Renal pelvis (tissue), 12 donors: ENCODE measurements at places on chromosomes 7 and 10.

- DNase-seq, result no peak
These were observed 20.7 kb downstream of the LHPP start for GRCh38 chr10:124482236-124482800.

DNA sequence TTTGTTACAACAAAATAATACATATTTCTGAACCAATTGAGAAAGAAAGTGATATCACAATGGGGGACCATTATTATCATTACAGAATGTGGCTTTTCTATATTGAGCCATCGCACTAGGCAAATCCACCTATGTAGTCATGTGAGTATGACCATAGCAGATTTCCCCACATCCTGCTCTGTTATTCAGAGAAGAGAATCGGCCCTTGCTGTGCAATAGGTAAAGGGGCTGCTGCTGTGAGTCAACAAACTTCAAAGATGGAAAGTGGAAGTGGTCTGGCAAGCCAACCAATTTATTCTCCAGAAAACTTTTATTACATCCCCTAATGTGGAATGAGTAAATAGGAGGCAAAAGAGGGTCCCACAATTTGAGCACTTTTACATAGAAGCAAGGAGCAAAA lies 573.4 kb downstream of the ETV1 start:
- no peak for DNase-seq

- DNase-seq, result no peak
These were observed 37.8 kb upstream of the CHST15 start for GRCh38 chr10:124131172-124131571.

- DNase-seq, result no peak
These were observed 3.7 kb upstream of the TCTN3 start for GRCh38 chr10:95697429-95697828.

DNA sequence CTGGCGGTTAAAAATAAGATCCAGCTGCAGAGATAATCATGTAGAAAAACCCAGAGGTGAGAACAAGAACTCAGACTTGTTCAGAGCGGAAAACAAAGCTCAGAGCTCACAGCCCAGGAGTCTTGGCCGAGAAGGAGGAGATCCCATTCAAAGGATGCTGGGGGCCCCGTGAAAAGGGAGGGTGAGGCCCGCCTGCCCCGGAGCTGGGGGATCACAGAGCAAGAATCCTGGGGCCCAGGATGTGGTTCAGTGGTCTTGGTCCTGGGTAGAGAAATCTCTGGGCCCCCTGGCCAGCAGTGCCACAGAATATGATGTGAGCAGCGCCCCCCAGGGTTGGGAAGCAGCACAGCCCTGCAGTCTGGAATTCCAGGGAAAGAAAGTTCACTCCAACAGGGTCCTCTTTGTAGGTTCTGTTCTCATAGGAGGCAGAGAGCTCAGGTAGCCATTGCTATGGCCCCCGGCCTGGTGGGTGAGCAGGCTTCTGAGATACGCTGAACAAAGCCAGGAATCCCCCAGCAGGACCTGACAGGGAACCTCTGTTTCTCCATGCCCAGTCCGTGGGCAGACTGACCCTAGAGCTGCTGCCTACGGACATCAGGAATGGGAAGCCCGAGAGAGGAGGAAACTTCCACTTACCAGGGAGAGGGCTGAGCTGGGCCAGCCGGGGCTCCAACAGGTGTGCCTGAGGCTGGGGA lies 77.7 kb upstream of the GNA12 start:
- no peak for DNase-seq

DNA sequence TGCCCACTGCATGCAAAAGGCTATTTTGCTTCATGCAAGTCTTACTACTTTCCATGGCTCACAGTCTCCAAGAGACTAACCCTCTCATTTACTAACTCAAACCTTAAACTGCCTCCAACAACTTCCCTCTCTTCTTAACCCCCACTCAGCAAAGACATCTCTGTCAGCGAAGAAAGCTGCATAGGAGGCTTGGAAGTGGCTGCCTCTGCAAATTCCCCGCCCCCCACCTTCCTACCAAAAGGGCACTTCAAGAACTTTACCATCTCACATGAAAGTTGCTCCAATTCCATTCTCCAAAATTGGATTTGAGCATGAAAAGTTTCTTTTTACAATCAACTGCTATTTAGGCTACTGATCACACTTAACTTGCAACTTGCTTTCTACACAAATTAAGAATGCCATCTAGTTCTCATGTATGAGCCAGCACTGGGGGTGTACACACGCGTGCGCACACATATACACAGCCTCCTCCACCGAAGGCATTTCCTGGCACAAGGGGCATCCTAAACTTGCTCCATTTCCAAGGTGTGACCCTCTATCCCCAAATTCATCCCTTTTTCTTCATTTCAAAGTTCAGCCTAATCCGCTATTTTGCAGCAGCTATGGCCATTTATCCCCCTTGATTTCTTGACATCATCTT lies 1.8 kb downstream of the CCDC6 start:
- DNase-seq, result no peak

DNA sequence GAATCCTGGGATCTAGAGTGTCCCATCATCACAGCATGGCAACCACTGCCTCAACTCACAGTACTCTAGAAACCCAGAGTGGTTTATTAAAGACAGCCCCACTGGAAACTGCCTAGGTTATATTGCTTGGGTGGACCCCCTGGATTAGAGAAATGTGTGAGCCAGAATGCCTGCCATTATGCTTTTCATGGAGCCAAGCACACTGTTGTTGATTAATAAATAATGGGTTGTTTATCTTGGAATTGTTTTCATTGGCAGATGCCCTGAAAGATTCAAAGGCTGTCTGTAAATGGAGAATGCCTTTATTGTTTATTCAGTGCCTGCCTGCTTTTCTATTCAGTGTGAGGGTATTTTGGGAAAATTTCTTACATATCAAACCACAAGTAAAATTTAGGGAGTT lies 52.1 kb downstream of the GNAI1 start:
- DNase-seq, result no peak

DNA sequence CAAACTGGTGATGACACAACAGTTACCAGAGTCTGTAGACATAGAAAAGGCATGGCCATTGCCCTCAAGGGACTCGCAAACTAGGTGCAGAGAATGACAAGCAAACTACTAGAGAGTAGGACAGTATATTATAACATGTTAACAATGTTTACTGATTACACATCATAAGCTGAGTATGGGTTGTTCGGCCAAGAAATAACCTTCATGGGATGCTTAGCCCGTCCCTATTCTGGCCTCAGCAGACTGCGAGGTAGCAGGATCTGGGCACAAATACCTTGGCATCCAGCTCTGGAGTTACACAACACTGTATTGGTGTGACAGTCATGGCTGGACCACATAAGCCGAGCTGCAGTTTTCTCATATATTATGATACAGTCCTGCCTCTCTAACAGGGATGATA lies 51.4 kb downstream of the ABCB4 start:
- no peak for DNase-seq

DNA sequence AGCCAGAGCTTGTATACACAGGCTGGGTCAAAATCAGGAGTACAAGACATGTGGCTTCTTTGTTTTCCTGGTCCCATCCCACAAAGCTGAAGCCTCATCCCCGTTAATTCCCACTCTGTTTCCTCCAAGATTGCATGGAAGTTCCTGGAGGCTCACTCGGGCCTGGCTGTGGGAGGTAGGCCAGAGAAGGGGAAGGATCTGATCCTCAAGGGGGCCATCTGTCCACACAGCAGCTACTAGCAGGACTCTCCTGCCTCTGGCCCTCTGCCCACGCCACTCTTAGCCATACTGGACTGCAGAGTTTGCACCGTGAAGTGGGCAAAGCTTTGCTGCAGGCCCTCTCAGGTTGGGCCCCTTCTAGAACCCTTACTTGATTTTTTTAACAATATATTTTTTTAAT lies 160.6 kb downstream of the FGFR2 start:
- no peak for DNase-seq

DNA sequence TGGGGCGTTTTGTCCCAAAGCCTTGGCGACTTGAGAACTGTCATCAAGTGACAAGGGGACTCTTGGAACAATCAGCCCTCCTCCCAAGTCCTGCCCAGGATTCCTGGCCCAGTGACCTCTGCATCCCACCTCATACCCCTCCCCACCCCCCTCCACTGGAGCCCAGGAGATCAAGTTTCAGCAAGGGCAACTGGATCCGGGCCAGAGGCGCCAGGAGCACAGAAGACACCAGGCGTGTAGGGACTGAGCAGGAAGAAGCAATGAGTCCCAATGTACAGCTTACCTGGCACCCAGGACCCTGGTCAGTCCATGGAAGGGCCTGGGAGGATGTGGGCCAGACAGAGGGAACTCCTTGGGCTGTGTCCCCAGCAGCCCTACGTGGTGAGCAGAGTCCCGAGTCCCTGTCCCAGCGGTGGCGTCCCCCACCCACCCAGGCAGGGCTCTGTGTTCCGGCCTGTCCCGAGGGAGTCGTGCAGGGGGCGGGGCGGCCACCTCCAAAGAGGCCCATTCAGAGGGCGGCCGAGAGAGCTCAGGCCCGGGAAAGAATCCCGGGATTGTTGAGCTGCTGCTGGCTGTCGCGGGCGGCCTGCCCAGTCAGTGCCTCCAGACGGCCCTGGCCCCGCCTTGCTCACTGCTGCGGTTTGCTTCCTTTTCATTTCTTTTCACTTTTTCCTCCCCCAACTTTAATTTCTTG lies 254.1 kb downstream of the TNS3 start:
- DNase-seq, result peak; percentile 81

DNA sequence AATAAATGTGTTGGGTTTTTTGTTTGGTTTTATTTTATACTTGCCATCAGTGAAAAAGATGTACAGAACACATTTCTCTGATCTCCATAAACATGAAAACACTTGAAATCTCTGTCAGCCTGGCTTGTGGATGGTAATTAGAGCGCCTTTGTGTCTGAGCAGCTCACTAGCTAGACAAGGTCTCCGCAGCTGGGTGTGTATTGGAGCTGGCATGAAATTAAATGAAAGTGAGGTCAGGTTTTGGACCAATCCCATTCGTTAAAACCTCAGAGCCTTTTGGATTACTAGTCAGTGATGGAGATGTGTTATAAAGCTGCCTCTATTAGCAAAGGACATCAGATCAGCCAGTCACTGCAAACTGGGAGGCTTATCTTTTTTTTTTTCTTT lies 2.7 kb downstream of the FRAT1 start:
- no peak for DNase-seq

DNA sequence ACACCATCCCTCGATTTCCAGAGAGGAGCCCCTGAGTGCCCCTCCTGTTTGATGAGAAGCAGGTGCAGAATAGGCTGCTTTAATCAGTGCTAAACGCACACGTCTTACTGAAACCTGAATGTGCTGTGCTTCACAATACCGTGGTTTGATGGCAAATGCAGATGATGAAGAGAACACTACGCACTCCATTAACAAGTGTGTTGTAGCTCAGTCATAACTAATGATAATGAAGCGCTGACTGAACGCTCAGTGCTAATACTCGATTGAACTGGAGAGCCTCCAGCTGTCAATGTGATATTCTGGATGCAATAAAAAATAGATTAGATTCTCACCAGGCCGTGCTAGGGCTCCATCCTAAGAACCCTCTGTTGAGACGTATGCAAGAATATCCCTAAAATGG lies 279.7 kb upstream of the PLPP4 start:
- no peak for DNase-seq

DNA sequence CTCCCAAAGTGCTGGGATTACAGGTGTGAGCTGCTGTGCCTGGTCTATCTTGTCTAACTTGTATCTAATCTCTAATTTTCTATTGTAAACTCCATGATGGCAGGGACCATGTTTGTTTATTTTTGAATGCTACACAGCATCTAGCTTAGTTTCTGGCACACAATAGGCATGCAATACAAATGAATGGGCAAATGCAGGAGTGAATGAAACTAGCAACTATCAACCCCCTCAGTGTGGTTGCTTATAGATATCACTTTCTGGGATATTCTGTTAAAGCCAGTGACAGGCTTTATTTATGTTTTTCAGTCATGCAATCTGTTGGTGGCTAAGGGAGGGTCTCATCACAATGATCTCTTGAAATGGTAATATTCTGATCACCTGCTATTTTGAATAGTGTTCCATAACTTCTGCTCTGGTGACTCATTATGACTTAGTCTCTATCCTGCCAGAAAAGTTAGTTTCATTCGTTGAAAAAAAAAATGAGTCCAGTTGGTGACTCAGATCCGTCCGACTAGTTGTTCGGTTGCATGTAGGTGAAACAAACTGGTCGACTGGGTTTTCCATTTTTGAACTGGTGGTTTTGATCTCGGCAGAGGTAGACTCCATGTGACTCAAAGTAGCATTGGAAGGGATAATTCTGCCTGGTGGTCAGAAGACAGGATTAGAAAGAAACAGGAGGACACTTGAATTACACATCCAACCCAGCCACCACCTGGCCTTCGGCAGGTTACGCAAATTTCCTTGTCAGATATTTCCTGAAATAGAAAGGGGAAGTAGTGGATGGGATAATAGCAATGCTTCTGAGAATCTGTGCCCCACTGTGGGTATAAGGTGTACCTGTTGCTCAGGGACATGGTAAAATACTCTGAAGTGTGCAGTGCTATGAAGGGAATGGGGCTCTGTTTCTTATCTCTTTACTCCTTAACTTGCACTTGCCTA lies 76.8 kb downstream of the GATA3 start:
- DNase-seq, result no peak

DNA sequence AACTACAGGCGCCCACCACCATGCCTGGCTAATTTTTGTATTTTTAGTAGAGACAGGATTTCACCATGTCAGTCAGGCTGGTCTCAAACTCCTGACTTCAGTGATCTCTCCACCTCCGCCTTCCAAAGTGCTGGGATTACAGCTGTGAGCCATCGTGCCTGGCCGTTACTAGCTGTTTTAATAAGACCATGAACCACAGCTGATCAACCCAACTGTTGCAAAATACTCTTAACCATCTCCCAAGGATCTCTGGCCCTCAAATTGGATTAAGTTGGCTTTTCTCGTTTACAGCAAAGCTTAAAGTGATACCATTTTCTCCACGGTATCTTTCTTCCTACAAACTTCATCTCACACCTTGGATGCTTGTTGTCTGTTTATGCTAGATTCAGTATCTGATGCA lies 18.3 kb downstream of the ZFAND2A start:
- no peak for DNase-seq

- DNase-seq, result no peak
These were observed 38.1 kb upstream of the AOAH start for GRCh38 chr7:36762394-36762793.

GRCh38 chr7:4237296-4238235 lies 444.5 kb upstream of the FOXK1 start:
- no peak for DNase-seq

- DNase-seq, result no peak
These were observed 253.9 kb upstream of the FZD8 start for GRCh38 chr10:35896001-35896400.

DNA sequence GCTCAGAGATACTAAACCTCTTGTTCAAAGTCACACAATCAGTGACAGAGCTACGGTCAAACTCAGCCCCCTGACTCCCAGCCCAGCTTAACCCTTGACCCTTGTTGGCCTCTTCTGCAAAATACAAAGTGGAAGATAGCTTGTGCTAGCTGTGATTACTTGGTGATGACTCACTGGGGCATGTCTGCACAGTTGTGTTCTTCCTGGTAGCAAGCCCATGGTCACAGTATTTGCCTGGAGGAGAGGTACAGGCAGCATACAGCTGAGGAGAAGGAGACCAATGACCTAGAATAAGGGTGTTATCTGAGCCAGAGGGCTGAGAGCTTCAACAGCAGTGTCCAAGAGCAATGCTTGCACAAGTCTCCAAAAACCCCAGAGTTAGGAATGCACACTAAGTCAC lies 5.7 kb upstream of the HSPA12A start:
- no peak for DNase-seq
